ENCODE measurements at places on chromosomes 1 and 21.

DNA sequence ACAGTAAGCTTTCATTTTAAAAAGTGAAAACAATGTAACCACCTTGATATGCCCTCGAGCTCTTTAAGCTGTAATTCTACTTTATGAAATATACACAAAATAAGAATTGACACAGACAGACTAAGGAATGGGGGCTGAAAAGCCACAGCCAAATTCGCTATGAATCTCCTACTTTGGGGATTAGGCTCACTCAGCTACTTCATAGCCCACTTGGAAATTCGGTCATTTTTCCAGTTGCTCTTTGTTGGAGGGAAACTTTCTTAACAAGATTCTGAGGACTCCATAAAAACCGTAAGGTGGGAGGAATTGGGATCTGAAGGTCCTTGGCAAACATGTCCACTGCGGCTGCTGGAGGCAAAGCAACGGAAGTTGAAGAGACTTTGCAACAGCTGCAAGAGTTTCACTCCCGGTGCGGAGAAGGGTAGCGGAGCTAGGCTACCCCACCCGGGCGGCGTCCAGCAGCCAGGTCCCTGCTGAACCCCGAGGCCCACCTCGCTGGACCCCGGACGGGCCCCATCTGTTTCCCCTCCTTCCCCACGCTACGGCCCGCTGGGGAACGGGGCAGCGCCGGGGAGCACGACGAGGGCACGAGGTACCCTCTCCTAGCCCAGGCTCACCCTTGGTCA lies 634 bp downstream of the MYCBP start:
- DNase-seq = peak; percentile 38

DNA sequence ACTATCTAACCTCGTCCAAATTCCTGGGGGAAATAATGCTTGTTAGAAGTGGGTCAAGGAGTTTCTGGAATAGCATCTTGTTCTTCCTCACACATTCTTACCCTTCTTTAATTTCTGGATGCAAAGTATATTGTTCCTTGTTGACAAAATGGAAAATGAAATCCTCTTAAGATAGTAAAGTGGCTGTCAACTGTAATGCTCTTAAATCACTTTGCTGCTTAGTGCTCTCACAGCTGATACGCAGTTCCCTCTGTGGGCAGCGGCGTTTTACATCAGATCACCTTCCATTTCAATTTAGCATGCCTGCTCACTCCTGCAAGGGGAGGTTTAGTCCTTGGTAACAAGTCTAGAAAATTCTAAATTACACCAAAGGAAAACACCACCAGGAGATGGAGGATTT lies 113.1 kb downstream of the DNM3 start:
- DNase-seq = no peak

DNA sequence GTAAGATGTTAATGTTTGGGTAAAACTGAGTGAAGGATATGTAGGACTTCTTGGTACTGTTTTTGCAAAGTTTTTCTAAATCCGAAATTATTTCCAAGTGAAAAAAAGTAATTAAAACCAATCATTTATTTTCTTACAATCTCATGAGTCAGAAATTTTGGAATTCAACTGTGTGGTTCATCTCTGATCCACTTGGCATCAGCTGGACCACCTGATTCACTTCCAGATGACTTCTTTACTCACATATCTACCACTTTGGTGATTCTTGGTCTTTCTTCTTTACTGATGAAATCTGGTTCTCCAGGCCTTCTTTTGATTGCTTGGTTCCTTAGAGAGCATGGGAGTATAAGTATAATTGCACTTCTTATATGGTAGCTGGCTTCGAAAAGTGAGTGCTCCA lies 254.9 kb upstream of the CACYBP start:
- DNase-seq = no peak

GRCh38 chr1:209511169-209511568 lies 72.3 kb upstream of the CAMK1G start:
- DNase-seq = no peak

DNA sequence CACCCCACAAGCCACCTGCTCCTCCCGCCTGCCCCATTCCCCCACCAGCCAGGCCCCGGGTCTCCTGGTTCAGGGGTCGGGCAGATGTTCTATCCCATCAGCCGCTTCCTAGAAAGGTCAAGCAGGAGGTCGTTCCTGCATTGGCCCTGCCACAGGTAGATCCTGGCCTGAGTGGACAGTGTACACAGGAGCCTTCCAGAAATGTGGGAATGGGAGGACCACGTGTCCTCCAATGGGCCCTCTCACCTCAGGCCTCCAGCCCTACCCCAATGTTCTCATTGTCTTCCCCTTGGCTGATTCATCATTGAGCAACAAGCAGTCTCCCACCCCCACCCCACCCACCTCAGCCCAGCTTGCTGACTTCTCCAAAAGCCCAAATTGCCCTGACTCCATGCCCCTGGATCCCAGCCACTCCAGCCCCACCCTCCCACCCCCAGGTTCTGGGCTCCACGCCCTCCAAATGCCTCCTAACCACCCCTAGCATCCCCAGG lies 2.1 kb downstream of the S100A16 start:
- no peak for DNase-seq

DNA sequence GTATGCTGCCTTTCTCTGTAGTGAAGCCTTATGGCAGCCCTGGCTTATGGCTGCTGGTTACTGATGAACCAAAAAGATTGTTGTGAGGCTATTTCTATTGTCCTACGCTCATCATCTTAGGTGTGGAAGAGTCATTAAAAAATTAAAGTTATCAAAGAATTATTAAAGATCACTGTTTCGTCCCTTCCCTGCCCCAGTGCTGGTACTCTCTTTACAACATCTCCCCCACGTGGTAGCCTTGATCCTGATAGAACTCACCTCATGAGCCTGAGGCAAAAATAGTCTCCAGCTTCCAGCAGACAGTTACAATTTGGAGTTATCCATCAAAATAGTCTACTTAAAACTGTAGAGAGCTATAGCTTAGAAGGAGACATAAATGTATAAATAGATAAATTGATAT lies 201.5 kb downstream of the S1PR1 start:
- DNase-seq = no peak

GRCh38 chr1:159580340-159580739 lies 7.3 kb upstream of the APCS start:
- DNase-seq = no peak

- peak; percentile 86 for DNase-seq
Measured at GRCh38 chr21:27700974-27701614, 734.2 kb upstream of the ADAMTS5 start.

- DNase-seq = no peak
Measured at GRCh38 chr1:27161594-27161993, 6.7 kb upstream of the SLC9A1 start.

- DNase-seq = no peak
Measured at GRCh38 chr1:82564333-82564732, 763.6 kb downstream of the ADGRL2 start.

- DNase-seq = no peak
Measured at GRCh38 chr21:31176725-31177124, 138.4 kb upstream of the KRTAP19-8 start.

DNA sequence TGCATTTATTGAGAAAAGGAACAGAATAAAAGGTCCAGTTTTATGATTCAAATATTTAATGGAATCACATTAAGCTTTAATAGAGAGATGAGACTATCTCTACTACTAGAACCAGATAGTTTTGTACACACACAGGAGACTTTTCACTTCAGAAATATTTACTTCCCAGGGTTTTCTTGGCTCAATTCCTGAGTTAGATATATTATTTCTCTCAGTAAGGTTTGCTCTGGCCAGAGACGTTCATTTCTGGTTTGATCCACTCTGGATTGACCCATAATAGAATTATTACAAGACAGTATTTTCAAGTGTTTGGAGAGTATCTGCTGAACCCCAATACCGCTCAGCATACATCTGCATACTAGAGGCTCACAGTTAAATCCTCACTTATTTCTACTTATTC lies 1.3 kb upstream of the RCOR3 start:
- DNase-seq = no peak

GRCh38 chr1:192303029-192303428 lies 13.8 kb upstream of the RGS21 start:
- DNase-seq = no peak

GRCh38 chr1:32991819-32992488 lies 27.3 kb upstream of the RNF19B start:
- DNase-seq = no peak

GRCh38 chr1:114353262-114353661 lies 157.7 kb downstream of the TRIM33 start:
- DNase-seq = no peak

All from nephron progenitor cell (in vitro differentiated cells).